ENCODE measurements at places on chromosomes 12 and 14.

GRCh38 chr14:28375295-28375694 is 391.3 kb upstream of the FOXG1 start:
- DNase-seq, result peak; percentile 36

GRCh38 chr12:45425426-45425825 is 209.5 kb downstream of the ANO6 start:
- no peak for DNase-seq

- DNase-seq, result no peak
Observed at GRCh38 chr12:108729612-108730364, 1.5 kb downstream of the CORO1C start.

DNA sequence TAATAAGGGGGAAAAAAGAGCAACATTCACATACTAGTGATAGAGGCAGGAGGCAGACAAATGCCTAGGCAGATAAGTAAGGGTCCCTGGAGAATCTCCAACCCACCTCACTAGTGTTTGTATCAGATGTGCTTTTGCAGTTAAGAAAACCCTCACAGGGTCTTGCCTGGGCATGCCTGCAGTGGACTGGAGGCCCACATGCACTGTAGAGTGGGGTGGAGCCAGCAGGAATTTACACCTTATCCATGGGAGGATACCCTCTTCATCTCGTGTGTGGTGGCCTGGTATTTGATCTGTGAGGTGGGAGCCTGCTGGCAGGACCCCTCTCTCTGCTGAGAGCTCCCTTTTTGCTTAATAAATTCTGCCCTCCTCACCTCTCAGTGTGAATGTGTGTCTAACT is 238.0 kb upstream of the SLC16A7 start:
- DNase-seq, result no peak

DNA sequence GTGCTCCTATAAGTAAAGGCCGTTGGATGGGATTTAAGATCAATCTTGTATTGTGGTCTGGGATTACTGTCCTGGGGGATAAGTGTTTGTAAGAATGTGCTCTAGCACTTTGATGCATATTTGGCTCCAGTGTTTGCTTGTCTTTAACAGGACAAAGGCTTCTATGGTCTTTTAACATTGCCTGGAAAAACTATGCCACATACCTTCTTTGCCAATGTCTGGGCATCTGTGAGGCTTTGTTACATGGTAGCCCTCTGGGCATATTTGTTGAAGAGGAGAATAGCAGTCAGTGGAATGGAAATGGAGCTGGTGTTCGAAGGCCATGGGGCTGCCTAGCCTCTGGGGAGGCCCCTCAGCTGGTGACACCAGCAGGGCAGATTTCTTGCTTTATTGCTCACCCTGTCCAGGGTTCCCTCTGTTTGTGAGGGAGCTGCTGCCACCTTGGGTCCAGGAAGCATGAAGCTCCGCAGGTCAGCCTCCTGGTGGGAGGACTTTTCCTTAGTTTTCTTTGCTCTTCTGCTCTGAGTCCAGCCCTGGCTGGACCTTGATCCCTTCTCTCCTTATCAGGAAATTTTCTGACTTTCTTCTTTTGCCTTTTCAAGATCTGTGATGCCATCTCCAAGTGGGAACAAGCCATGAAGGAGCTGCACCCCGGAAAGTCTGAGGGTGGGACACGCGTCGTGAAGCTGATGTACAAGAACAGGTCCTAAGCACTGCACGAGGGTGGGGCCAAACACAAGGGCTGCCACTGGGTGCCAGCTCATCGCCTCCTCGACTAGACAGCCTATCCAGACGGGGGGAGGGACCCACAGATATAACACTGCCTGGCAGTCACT is 19.5 kb downstream of the PIGH start:
- no peak for DNase-seq

- no peak for DNase-seq
Observed at GRCh38 chr14:53509276-53510244, 356.4 kb upstream of the DDHD1 start.

DNA sequence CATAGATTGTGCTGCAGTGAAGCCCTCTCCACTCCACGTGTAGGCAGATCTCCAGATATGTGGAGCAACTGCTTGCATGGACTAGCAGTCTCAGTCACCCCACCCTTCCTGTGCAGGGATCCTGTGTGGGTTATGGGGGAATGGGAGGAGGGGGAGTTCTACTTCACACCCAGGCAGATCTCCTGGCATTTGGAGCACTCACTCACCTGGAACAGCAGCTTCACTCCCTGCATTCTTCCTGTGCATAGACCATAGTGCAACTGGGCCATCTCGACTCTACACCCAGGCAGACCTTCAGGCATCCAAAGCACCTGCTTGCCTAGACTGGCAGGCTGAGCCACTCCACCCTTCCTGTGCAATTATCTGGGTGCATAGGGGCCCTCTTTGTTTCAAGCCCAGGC is 96.0 kb upstream of the PCED1B start:
- no peak for DNase-seq

- no peak for DNase-seq
Observed at GRCh38 chr12:107501681-107502080, 183.9 kb upstream of the PWP1 start.

DNA sequence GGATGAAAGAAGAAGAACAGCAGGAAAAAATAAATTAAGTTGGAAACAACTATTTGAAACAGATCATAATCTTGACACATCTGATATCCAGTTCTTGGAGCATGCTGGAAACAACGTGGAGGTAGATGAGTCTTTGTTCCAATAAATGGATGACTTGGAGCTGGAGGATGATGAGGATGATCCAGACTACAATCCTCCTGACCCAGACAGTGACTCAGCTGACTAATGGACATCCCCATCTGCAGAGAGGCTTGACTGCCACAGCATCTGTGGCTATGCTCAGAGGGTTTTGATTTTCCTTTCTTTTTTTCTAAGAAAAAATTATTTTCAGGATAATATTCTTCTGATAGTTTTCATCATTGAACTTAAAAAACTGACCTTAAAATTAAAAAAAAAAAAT is 6.2 kb upstream of the ZDHHC17 start:
- no peak for DNase-seq

DNA sequence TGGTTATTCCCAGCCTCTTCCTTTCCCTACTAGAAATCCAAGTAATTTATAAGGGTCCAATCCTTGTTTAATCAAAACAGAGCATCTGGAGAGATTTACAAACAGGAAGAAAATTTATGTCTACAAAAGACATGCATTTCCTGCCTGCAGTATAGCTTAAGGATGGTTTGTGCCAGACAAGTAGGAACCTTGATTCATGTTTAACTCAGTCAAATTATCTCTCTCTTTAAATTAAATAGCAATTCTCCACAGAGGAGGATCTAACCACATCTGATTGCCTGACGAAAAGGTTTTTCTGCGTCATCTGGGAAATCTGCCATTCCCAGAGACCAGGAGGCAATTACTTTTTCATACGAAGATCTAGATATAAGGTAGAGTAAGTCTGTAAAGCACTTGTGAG is 105.2 kb downstream of the ZFC3H1 start:
- no peak for DNase-seq

GRCh38 chr12:106113824-106114446 is 24.8 kb downstream of the NUAK1 start:
- DNase-seq, result no peak

DNA sequence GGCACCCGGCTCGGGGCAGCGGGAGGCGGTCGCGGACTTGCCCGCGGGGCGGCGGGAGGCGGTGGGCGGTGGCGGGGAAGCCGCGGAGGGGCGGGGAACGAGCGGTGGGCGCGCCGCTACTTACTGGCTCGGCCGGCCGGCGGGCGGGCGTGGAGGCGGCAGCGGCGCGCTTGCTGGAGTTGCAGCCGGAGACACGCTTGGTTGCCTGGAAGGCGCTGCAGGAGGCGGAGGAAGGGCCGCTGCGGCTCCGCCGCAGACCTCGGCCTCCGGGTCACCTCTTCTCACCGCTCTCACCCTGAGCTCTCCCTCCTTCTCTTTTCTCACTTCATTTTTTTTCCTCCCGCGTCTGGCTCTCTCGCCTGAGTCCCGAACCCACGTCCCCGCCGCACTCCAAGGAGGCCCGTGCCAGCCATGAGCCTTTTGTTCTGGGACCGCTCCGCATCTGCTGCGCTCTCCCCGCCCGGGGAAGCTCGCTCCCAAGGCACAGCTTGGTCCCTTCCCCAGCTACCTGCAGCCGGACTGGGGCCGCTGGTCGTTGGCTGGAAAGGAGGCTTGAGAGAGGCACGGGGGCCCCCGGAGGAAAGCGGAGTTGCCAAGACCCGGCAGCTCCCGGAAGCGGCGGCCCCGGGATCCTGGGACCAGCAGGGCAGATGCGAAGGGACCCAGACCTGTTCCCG is 592 bp upstream of the KCNK10 start:
- peak; percentile 58 for DNase-seq

- DNase-seq, result no peak
Observed at GRCh38 chr12:42660968-42661937, 71.7 kb upstream of the PRICKLE1 start.

GRCh38 chr12:1453810-1454209 is 140.6 kb downstream of the FBXL14 start:
- no peak for DNase-seq

GRCh38 chr12:76316468-76316867 is 31.7 kb downstream of the BBS10 start:
- DNase-seq, result no peak

DNA sequence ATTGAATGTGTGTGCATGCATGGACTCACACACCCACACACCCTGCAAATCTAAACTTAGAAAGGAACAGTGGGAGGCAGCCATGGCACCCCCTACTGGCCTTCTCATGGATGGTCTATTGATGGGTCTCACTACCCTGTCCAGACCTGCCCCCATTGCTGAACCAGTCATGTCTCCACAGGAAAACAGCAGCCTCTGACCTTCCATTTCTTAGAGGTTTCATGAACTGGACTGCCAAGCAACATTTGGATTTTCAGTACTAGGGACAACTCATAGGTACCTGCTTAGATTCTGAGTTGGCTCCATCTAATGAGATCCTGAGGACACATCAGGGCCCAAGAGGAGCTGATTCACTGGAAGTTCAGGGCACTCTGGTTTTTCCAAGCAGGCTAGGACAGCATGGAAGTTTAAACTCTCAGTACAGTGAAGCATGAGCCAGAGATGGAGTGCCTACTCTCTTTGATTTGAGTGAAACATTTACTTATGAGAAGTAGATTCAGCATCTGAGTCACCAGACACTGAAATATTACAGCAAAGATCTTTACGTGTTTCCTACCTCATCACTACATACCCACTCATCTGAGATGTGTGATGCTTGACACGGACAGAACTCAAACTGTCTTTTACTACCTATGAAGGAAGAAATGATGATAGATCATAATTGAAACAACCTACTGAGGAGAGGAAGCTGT is 98.9 kb upstream of the PLEKHG7 start:
- DNase-seq, result no peak

GRCh38 chr14:53956427-53957201 is at the start of gene BMP4:
BMP4 (minus strand) TSS chr14:53956825; CDS start chr14:53952222, 4,603 bp downstream.
- peak; percentile 72 for DNase-seq

Data from endothelial cell (in vitro differentiated cells).